ENCODE measurements at places on chromosomes 3 and 15.

DNA sequence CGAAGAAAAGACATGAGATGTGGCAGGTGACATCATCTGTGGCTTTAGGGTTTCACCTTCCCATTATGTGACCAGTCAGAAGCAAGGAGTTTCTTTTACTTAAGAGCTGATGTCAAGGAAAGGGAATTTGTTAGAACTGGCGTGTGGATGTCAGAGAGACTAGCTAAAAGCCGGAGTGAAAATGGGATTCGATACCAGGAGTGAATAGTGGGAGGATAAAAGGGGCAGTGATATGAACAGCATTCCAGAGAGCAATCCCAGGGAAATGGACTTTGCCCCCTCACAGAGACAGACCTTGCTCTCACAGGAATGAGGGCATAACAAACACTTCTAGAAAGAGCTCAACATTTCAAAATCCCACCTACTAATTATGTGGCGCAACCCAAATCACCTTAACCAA, 5.9 kb upstream of the FMN1 start:
- no peak for DNase-seq

DNA sequence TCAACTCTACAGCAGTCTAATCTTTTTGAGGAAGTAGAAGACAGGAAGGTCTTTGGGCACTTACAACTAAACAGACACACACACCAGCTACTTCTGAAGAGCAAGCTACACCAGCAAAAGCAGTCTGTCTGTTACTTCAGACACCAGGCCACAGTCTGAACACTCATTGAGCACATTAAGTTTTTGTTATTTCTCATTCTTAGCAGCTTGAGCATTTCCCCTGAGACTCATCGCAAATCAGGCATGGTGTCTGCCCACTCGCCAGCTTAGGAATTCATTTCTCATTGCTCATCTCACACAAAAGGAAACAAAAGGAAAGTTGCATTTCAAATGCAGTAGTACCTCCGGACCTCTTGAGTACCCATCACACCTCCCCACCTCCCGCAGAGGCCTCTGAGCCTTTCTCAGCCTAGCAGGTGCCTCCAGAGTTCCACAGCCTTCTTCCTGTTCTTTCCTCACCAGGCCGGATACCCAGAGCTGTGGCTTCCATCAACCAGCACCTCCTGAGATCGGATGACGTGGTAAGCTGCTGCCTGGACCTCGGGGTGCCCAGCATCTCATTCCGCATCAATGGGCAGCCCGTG, 302.0 kb downstream of the RYR3 start:
- no peak for DNase-seq

DNA sequence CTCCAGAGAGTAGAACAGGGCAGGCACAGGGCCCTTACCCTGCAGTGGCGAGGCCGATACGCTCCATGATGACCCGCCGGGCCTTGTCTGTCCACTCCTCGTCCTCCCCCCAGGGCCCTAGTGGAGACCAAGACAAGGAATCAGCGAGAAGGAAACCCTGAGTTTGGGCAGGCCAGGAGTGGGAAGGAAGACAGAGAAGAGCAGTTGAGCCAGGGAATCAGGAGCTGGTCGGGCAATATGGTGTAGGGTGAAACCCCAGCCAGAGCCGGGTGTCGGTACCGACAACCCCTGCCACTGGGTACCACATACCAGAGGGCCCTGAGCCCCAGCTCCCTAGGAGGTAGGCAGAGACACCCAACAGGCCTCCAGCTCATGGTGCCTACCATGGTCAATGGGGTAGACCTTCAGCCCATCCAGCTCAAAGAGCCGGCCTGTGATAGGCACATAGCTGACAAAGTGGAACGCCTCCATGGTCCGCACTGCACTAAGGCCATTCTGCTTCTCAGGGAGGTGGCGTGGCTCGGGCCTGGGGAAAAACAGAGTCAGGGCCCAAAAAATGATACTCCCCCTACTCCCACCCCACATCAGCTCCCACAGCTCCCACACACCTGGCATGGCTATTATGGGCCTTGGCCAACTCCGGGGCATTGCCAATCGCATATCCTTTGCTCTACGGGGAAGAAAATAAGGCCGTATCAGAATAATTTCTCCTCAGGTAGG, 38.0 kb downstream of the SEMA3G start:
- DNase-seq = no peak

- DNase-seq = no peak
These were observed 11.7 kb upstream of the UTS2B start for GRCh38 chr3:191342006-191342405.

DNA sequence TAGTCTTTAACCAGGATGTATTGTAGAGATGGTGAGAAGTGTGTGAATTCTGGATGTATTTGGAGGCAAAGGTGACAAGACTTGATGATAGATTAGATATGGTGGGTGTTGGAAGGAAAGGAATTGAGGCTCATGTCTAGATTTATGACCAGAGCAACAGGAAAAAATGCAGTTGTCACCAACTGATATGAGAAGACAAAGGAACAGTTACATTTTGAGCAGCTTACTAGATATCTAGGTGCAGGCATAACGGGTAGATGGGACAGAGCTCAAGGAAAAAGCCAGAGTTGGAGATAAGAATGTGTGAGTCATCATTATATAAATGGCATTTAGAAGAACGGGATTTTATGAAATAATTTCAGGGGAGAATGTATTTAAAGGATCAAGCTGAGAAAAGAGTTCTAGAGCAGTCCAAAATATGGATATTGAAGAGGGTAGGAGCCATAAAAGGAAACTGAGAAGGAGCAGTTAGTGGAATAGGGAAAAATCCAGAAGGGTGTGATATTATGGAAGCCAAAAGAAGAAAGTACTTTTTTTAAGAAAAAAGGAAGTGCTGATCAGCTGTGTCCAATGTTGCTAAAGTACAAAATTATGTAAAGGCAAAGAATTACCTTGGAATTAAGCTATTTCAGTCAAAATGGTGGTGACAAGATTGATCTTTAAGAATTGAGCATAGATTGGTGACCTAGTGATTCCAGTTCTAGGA, 262.5 kb downstream of the CGGBP1 start:
- no peak for DNase-seq

- DNase-seq = no peak
These were observed 20.6 kb downstream of the SLC6A11 start for GRCh38 chr3:10836676-10837075.

DNA sequence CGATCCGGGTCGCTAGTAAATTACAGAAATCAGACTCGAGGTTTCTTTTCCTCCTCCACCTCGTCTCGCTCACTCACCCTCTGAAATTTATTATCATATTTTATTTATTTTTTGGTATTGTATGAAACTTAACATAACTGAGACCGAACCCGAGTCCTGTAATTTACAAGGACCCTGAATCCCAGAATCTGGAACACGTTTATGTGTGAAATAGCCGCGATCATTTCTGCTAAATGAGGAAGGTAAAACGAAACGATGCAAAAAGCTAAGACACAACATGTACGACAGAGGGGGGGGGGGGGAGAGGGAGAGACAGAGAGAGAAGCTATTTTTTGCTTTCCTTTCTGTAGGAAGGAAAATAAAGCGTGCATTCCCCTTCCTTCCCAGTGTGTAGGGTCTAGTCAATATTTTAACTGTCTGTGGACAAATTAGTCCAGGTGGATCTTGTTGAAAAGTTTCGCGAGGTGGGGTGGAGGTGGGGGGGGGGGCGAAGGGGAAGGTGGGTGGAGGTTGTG, 1.6 kb downstream of the BBX start:
- no peak for DNase-seq

GRCh38 chr3:13645801-13646637, 97.1 kb downstream of the FBLN2 start:
- no peak for DNase-seq

DNA sequence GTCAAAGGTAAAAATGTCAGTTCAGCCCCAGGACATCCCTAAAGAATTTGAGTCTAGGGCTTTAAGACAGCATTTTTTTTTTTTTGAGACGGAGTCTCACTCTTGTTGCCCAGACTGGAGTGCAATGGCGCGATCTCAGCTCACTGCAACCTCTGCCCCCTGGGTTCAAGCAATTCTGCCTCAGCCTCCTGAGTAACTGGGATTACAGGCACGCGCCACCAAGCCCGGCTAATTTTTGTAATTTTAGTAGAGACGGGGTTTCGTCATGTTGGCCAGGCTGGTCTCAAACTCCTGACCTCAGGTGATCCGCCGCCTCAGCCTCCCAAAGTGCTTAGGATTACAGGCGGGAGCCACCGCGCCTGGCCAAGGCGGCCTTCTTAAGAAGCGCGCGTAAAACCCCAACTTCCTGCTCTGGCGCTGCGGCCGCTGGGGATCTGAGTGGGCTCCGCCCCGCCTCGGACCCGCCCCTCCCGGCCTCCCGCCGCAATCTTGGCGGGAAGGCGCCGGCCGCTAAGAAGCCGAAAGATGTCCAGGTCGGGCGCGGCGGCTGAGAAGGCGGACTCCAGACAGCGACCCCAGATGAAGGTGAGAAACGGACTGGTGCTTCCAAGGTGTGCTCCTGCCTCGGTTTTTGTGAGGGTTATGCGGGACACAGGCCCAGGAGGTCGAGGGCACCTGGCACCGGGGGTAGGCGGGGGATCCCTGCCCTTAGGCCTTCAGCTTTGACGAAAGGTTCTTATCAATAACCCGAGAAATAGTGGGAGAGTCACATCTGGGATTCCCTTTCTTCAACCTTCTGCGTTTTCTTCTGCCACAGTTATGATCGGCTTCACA, at the start of gene WDR76:
Gene WDR76, plus strand, starts transcription at position 495 of the 834 bp plus-strand sequence. Its CDS starts 31 bp downstream, at position 526.
- DNase-seq = peak; percentile 48

DNA sequence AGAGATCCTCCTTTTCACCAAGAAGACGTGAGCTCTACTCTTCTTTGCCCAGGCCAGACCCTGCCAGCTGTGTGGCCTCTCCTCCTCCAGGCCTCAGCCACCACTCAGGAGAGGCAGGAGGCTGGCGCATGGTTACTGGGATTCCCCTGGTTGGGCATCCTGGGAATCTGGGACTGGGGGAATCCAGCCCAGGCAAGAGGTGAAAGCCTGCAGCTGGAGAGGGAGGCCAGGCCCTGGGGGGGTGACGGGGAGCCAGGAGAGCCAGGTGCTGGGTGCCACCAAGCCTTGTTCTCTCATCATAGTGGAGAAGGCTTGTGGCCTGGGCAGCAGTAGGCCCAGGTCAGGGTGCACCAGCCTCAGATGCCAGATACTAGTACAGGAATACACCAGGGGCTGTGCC, 6.2 kb downstream of the CCDC9B start:
- DNase-seq = no peak

DNA sequence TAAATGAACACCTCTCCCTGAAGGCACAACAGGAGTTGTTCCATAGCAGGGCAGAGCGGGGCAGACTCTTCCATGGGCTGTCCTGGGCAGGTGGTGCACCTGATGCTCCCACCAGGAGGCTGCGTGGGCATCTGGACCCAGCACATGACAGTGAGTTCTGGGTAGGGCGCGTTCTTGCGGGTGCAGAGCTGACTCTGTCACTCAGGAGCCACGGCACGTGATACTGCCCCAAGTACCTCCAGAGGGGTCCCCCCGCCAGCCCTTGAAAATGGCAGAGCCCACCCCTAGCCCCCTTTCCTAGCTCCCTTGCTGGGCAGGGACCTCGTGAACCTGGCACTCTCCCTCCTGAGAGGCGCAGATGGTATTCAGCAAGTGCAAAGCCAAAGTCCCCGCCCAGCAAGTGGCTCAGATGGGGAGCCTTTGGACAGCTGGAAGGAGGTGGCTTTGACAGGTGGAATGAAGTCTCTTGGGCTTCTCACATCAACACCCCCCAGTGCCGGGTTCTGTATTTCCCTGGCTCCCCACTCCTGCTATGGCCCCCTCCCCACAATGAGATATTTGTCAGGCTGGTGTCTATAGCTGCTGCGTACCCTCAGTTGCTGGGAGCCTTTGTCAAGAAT, 172.1 kb downstream of the TBC1D2B start:
- no peak for DNase-seq

DNA sequence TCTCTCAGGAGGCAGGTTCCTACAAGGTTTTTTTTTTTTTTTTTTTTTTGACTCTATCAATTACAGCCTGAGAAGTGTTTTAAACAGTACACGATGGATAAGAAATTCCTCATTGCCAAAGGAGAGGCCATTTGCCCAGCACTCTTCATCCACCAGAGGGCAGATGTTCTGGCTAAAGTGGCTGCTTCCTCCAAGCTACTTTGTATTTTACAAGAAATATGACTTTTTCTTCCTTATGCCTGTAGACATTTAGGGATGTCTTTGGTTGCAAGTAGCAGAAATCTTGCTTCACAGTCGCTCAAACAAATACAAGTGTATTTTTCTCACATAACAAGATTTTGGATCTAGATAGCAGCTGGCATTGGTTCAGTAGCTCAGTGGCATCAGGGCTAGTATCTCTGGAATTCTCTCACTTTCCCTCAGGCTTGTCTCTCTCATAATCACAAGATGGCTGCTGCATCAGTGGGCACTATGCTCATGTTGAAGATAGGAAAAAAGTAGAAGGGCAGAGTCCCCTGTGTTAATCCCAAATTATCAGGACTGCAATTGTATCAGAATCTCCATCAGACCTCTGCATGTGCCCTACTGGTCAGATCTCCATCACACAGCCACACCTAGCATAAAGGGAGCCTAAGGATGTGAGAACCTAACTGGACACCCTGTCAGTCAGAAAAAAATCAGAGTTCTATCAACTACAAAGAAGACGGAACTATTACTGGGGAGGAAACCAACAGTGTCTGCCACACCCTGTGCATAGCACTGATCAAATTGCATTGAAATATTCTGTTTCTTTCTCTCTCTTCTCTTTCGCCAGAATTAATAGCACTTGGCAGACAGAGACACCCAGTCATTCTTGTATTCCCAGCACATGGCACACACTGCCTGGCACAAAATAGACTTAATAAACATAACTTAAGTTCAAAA, 138.9 kb upstream of the COL8A1 start:
- no peak for DNase-seq

DNA sequence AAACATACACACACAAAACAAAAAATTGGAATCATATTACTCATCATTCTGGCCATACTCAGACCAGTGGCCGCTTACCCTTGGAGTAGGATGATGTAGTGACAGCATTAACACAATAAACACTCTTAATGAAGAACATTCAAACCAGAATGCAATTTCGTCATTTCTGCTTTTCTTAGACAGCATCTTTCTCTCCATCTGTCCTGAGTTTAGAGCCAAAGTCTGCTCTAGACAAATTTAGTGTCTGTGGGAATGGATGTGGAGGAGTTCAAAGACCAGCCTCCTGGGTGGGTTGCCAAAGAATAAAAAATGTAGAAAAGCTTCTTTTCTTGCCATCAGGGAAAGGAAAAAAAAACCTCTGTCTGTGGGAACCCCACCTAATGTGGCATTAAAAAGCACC, 212.4 kb upstream of the POU1F1 start:
- DNase-seq = no peak

DNA sequence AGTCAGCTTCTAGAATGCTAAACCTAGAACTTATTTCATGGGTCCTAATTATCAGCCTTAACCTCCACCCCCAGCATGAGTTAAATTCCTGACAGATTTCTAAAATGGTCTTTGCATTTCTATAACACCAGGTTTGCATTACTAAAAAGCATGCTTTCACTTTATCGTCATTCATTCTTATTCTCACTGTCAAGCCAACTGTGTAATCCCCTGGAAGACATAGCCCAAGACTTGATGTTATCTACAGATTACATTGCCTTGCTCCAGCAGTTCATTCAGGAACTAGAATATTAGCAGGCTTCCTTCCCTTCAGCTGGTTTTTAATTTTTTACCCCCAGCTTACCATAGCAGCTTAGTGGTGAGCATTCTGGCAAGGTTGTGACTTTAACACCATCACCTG, 184.0 kb downstream of the SLCO3A1 start:
- DNase-seq = no peak

- DNase-seq = no peak
These were observed 93.8 kb downstream of the SMAD6 start for GRCh38 chr15:66795851-66796250.

Data from progenitor cell of endocrine pancreas (in vitro differentiated cells).